Upper lobe of left lung (tissue), 6 donors: ENCODE measurements at places on chromosomes 11 and 22.
A peak's percentile ranks its signal among the peaks of the same experiment; 100 is the strongest.

GRCh38 chr11:131327421-131327820, 43.0 kb upstream of the NTM start:
- DNase-seq = no peak

- DNase-seq = peak; percentile 70
These were observed 45.6 kb downstream of the CEP57 start for GRCh38 chr11:95835768-95836488.

- no peak for DNase-seq
These were observed at the start of gene TMPRSS5 for GRCh38 chr11:113705871-113706655. Gene TMPRSS5, minus strand, starts transcription at chr11:113706308. Its CDS starts 84 bp downstream, at chr11:113706224.

DNA sequence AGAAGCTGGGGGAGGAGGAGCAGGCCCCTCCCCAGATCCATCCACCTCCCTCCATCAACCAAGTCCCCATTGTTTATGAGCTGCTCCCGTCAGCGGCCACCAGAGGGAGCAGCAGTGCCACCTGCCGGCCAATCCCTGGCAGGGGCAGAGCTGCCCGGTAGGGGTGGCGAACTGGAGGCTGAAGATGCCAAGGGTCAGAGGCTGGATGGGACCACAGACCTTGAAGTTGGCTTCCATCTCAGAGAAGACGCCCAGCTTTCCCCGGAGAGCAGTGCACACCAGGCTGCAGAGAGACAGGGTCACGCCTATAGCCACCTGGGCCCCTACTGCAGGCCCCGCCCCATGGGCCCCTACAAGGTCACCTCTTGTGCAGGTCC, 3.6 kb downstream of the FIBP start:
- peak; percentile 91 for DNase-seq

- DNase-seq = no peak
These were observed 17.0 kb downstream of the FADS3 start for GRCh38 chr11:61874377-61874809.

- peak; percentile 63 for DNase-seq
These were observed 14.0 kb upstream of the PAX6 start for GRCh38 chr11:31824879-31825837.

DNA sequence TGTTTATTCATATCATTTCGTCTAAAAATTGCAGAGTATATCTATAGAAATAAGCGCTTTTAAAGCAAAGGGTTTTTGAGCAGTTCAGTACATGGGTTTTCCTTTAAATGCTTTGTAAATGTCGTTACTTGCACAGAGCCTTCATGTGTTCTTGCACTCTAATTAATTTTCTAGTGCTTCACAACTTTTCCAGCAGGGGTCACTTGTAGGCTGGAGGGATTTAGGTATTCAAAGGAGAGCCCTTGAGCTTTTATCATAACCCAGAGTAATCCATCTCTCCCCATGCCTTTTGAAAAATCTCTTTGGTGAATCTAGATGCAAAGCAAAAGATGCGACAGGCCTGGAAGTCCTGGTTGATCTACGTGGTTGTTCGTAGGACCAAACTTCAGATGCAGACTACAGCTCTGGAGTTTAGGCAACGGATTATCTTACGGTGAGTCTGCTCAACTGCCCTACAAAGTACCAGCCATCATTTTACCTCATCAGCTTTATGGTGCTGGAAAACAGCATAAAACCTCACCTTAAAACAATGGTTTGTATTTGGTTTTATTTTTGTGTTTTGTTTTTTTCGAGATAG, 60.4 kb downstream of the SFI1 start:
- DNase-seq = no peak

GRCh38 chr11:108593923-108594434, 411 bp upstream of the EXPH5 start:
- DNase-seq = no peak

DNA sequence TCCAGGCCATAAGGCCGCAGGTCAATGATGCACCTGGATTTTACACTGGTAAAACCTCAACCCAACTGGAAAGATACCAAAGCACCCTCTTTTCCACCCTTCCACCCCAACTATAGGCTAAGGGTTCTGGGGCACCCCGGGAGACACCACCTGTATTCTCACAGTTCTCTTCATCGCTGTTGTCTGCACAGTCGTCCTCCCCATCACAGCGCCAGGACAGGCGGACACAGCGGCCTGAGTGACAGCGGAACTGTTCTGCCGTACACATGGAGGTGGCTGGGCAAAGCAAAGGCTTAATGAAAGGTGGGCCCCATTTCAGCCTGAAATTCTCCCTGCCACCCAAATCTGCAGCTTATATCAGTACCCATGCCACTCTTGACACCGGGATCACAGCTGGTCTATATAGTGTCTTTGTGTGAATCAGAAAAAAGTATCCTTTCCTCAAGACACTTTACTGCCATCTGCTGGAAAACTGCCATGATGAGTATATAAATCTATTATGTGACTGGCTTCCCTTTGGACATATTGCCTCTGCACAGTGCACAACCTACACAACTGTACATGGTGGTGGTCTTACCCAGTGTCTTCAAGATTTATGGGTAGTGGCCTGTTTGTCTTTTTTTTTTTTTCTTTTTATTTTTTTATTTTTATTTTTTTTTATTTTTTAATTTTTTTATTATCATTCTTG, 21.5 kb downstream of the LRP4 start:
- no peak for DNase-seq

- DNase-seq = no peak
These were observed 31.0 kb upstream of the FGF19 start for GRCh38 chr11:69734841-69735240.

GRCh38 chr11:17739945-17740338, 5.4 kb downstream of the KCNC1 start:
- DNase-seq = no peak

DNA sequence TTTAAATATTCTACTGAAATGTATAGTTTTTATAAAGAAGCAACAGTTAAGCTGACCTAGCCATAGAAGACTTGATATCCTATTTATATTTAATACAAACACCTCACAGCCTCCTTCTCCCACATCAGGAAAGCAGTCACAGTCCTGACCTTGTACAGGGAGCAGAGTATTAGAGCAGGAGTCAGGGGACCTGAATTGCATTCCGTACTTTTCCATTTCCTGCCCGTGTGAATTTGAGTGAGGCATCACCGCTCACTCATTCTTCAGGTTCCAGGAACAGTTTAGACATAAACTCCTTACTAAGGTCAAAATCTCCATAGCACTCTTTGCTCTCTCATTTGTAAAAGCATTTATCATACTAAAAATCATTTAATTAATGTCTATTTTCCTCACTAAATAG, 482.5 kb upstream of the FAT3 start:
- no peak for DNase-seq

GRCh38 chr11:118933486-118933885, 7.8 kb upstream of the BCL9L start:
- no peak for DNase-seq

GRCh38 chr11:29315275-29315674, 701.6 kb downstream of the KCNA4 start:
- no peak for DNase-seq

- DNase-seq = no peak
These were observed 30.8 kb downstream of the APOL3 start for GRCh38 chr22:36129486-36130388.

DNA sequence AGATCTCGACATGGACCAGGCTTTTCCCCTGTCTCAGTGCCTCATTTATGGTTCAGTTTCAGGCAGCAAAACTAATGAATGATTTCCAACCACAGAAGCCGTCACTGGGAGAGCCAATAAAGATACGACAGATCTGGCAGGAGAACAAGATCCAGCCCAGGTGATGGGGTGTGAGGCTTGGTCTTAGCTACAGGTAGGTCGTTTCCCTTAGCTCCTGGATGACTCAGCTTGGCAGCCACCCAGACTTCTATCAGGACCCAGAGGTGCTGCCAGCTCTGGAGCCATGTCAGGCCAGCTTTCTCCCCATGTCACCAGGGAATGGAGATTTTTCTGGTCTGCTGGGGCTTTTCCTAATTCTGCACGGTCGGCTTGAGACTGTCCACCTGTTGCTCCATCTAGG, 36.3 kb upstream of the APOBEC3A start:
- DNase-seq = peak; percentile 65

- no peak for DNase-seq
These were observed 61.7 kb upstream of the CHRNA10 start for GRCh38 chr11:3732671-3733436.

- DNase-seq = no peak
These were observed 114.9 kb upstream of the E2F8 start for GRCh38 chr11:19355601-19356000.

DNA sequence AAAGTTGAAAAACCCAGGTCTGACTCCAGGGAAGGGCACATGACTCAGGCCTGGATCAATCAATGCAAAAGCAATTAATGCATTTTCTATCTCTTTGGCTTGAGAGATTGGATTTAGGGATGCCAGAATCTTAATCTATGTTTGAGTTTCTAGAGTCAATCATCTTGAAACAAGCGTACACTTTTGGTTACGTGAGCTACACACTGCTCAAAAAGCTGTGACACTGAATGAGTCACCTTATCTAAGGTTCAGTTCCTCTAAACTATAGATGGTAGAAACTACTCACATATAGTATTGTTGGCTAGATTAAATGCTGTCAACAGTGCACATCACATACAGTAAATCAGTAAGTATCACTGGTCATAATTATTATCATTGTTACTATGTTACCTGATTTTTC, 24.2 kb downstream of the MRE11 start:
- DNase-seq = no peak

DNA sequence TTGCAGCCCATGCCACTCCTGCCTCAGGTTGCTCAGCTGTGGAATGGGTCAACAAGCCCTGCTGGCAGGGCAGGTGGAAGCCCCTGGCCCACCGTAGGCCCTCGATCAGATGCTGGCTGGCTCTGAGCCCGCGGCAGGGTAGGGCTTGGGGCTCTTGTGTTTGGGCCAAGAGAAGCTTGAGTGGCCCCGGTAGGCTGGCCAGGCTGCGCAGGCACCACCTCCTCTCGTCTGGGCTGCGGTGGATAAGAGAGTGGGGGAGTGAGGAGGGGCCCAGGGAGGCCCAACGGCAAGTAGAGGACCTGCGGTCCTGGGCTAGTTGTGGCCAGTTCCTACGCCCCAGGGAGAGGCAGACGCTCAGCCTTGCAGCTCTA, 115.2 kb downstream of the CEP164 start:
- no peak for DNase-seq

DNA sequence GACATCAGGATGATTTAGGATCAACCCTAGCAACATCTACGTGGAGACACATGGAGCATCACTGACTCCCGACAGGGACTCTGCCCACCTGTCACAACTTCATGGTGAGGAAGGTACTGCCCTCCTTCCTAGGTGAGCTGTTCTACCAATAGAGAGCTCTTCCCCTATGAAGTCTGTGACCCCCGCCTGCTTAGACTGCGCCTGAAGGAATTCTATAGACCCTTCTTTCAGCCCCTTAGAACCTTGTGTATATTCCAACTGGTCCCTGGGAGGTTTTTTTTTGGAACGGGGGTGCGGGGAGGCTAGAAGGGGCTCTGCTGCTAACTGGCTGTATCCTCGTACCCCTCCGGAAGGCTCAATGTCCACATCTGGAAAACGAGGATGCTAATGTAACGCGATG, 566 bp downstream of the INTS4 start:
- no peak for DNase-seq

DNA sequence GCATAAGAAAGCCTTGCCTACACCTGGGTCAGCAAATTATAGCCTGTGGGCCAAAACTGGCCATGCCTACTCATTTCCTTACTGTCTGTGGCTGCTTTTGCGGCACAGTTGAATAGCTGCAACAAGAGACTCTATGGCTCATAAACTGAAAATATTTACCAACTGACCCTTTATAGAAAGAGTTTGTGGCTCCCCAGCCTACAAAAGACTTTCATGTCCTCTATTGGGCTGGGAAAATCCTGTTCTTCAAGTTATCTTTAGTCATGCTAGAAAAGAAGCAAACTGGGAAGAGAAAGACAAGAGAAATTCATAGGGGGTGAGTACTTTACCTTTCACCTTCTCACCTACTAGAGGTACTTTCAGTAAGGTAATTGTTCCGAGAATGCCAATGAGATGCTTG, 175.1 kb downstream of the SWAP70 start:
- no peak for DNase-seq

DNA sequence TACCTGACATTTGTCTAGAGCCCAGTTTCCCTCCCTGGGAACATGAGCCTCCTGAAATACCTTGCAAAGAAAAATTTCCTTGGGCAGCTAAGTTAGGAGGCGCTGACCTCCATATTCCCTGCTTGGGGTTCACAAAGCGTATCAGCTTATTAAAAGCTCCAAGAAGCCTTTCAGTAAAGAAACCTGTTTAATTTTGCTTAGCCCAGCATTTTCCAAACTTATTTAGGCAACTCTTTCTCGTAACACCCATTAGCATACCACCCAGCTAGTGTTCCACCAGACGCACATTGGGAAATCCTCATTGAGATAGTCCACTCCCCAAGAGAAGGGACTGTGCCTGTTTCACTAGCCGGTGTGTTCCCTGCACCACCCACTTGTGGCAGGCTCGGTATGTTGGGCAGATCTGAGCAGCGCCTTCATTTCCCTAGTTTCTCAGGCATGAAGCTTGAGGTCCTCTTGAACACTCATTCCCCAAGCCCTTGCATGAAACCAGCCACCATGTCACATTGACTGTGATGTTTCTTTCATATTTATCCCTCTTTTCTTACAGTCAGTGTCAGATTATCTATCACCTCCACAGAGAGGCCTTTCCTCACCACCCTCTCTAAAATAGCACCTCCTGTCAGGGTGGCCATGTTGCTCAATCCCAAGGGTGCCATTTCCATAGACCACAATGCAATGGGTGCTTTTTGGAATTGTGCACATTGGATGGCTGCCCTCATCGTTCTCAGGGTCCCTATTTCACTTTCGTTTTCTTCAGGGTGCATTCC, 12.5 kb upstream of the ELF5 start:
- no peak for DNase-seq
